A673 (cell line): ENCODE measurements at places on chromosomes 2 and 18. TPM values are rescaled to one million over a fixed set of nuclear protein-coding genes. Genes with fewer than 3 reads are reported as not detected.

Gene SPC25
- 56.3 and 64.3 TPM in 2 replicates for total RNA-seq

DNA sequence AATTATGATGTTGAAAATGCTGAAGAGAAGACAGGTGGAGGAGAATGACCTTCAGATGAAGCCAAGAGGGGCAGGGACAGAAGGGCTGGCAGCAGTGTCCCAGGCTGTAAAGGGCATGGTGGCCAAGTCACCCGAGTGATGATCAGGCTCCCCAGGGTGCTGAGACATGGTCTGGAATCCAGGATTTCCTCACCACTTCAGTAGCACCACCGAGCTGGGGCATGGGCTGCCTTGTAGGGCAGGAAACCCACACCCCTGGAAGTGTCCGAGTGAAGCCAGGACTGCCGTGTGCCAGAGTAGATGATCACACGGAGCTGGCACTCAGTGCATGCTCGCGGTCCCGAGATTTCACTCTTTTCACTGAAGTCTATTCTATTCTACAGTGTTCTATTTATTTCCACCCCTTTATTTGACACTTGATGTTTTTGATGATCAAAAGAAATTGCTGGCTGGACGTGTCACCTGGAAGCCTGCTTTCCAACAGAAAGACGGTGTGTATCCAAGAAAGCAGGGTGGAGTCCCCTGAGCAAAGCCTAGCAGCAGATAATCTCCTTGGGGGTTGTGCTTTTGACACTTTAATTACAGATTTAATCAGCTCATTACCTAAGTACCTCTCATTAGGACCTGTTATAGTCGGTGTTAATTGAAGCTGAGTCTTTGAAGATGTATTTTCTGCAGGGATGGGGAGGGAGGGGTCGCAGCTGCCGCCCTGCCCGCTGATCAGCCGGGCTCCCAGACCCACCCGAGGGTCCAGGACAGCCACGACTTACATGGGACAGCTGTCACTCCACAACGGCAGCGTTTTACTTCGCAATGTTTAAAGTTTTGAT is 92.3 kb downstream of the SEPTIN10 start:
- H3K4me3 ChIP-seq, result no peak overlapping the region
- H3K27ac ChIP-seq, result no peak overlapping the region
- DNase-seq, result no peak
- no peaks in the 10 kb centered on the region for H3K4me1 ChIP-seq

GRCh38 chr2:224557610-224558009 is 27.6 kb downstream of the CUL3 start:
- peaks cover 6% of the 10 kb centered on the region for H3K36me3 ChIP-seq
- no peaks in the 10 kb centered on the region for H3K4me1 ChIP-seq
- no peak for DNase-seq
- H3K27me3 ChIP-seq, result no peaks in the 10 kb centered on the region

GRCh38 chr2:131542438-131543384 is 15.0 kb downstream of the CCDC74A start:
- no peaks in the 10 kb centered on the region for H3K4me1 ChIP-seq
- H3K27me3 ChIP-seq, result peaks cover 10% of the 10 kb centered on the region
- no peak overlapping the region for H3K4me3 ChIP-seq
- no peaks in the 10 kb centered on the region for H3K36me3 ChIP-seq

Gene DTNA
- 18.6 and 20.0 TPM in 2 replicates for total RNA-seq

DNA sequence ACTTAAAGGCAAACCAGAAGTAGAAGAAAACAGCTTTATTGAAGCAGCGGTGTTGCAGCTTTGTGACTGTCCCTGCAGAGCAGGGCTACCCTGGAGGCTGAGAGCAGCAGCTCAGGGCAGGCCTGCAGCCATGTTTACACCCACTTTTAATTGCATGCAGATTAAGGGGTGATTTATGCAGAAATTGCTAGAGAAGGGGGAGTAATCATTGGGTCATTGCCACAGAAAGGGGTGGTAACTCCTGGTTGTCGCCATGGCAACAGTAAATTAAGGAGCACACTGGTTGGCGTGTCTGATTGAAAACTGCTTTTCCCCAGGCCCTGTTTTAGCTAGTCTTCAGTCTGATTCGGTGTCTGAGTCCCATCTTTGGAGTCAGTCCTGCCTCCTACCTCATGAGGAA is 195.4 kb upstream of the HDAC4 start:
- H3K27me3 ChIP-seq, result no peaks in the 10 kb centered on the region
- no peak overlapping the region for H3K27ac ChIP-seq
- no peak overlapping the region for H3K4me3 ChIP-seq
- peak; percentile 9 for DNase-seq

Gene MAL
- total RNA-seq, result not detected in 2 replicates

Gene GKN2
- total RNA-seq, result not detected in 2 replicates

GRCh38 chr2:6813573-6813972 is 52.1 kb downstream of the CMPK2 start:
- H3K27me3 ChIP-seq, result no peaks in the 10 kb centered on the region
- H3K4me1 ChIP-seq, result no peaks in the 10 kb centered on the region
- no peak overlapping the region for H3K27ac ChIP-seq
- no peak for DNase-seq

GRCh38 chr2:58042486-58042970 is 4.1 kb upstream of the VRK2 start:
- no peaks in the 10 kb centered on the region for H3K36me3 ChIP-seq
- no peak overlapping the region for H3K4me3 ChIP-seq
- H3K4me1 ChIP-seq, result peaks cover 7% of the 10 kb centered on the region
- no peaks in the 10 kb centered on the region for H3K27me3 ChIP-seq

Gene EMILIN1
- 31.0 and 46.8 TPM in 2 replicates for total RNA-seq

- peak; percentile 26 for DNase-seq
- H3K36me3 ChIP-seq, result no peaks in the 10 kb centered on the region
- H3K4me1 ChIP-seq, result peaks cover 58% of the 10 kb centered on the region
- H3K4me3 ChIP-seq, result no peak overlapping the region
- peak overlapping the region; percentile 25 for H3K27ac ChIP-seq
Measured at GRCh38 chr2:156339110-156339847, 6.8 kb upstream of the NR4A2 start.

GRCh38 chr2:134683561-134684112 is 35.2 kb downstream of the TMEM163 start:
- no peaks in the 10 kb centered on the region for H3K36me3 ChIP-seq
- no peaks in the 10 kb centered on the region for H3K4me1 ChIP-seq
- no peak overlapping the region for H3K4me3 ChIP-seq
- DNase-seq, result no peak
- no peaks in the 10 kb centered on the region for H3K27me3 ChIP-seq
- no peak overlapping the region for H3K27ac ChIP-seq

Gene GNAL
- total RNA-seq, result 0.06 and 0.15 TPM in 2 replicates

GRCh38 chr18:69981948-69982347 is 34.3 kb upstream of the CD226 start:
- no peak overlapping the region for H3K4me3 ChIP-seq
- H3K27ac ChIP-seq, result no peak overlapping the region
- no peak for DNase-seq
- H3K27me3 ChIP-seq, result no peaks in the 10 kb centered on the region
- no peaks in the 10 kb centered on the region for H3K36me3 ChIP-seq

Gene QPCT
- total RNA-seq, result 2.2 and 4.2 TPM in 2 replicates

Gene MC4R
- total RNA-seq, result not detected in 2 replicates

- no peak for DNase-seq
- no peaks in the 10 kb centered on the region for H3K4me1 ChIP-seq
- no peak overlapping the region for H3K27ac ChIP-seq
- no peaks in the 10 kb centered on the region for H3K27me3 ChIP-seq
- H3K36me3 ChIP-seq, result no peaks in the 10 kb centered on the region
Measured at GRCh38 chr2:128202791-128203190, 111.8 kb downstream of the UGGT1 start.

- H3K36me3 ChIP-seq, result peaks cover 35% of the 10 kb centered on the region
- H3K4me1 ChIP-seq, result no peaks in the 10 kb centered on the region
- H3K27me3 ChIP-seq, result no peaks in the 10 kb centered on the region
- peak; percentile 86 for DNase-seq
Measured at GRCh38 chr18:23515911-23516546, 12.7 kb downstream of the RMC1 start.

GRCh38 chr18:5449858-5450509 is 93.8 kb downstream of the EPB41L3 start:
- H3K4me3 ChIP-seq, result no peak overlapping the region
- no peaks in the 10 kb centered on the region for H3K4me1 ChIP-seq
- DNase-seq, result no peak
- H3K27ac ChIP-seq, result no peak overlapping the region
- H3K36me3 ChIP-seq, result no peaks in the 10 kb centered on the region

DNA sequence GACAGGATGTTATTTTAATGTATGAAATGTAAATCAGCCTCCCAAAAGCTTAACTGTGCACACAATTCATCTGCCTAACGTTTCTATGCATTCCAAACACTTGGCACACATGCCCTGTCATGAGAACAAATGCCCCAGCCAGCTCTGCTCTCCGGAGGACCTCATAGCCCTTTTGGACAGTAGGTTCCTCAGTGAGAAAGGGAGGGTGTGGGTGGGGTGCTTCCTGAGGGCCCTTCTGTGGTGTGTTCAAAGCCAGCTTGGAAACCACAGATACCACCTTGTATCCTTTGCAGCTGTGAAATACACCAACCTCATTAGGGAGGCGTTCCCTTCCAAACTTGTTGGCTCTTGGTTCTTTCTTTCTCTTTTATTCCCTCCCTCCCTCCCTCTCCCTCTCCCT is 102.2 kb upstream of the ASB18 start:
- H3K4me1 ChIP-seq, result no peaks in the 10 kb centered on the region
- no peak overlapping the region for H3K4me3 ChIP-seq
- no peak for DNase-seq
- no peaks in the 10 kb centered on the region for H3K36me3 ChIP-seq

GRCh38 chr2:44480068-44480467 is 118.3 kb downstream of the CAMKMT start:
- no peaks in the 10 kb centered on the region for H3K27me3 ChIP-seq
- H3K4me1 ChIP-seq, result no peaks in the 10 kb centered on the region
- no peaks in the 10 kb centered on the region for H3K36me3 ChIP-seq
- no peak overlapping the region for H3K27ac ChIP-seq

Gene NYAP2
- total RNA-seq, result not detected in 2 replicates

Gene EHD3
- 4.4 and 4.8 TPM in 2 replicates for total RNA-seq

DNA sequence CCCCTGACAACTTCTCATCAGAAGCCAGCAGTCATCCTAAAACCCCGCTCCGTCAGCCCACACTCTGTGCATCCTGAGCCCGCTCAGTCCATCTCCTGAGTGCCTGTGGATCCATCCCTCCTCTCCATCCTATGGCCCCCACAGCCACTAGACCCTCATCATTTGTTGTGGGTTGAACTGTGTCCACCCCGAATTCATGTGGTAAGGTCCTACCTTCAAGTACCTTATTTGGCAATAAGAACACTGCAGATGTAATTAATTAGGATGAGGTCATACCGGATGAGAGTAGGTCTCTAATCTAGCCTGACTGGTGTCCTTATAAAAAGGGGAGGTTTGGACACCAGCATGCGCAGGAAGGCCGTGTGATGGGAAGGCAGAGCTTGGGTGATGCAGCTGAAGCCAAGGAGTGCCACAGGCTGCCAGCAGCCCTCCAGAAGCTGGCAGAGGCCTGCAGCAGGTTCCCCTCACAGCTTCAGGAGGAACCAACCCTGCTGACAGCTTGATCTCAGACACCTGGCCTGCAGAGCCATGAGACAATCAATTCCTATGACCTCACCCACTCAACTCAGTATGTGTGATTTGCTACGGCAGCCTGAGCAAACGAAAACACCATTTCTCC is 192.4 kb downstream of the ZBTB7C start:
- no peak overlapping the region for H3K4me3 ChIP-seq
- no peak for DNase-seq
- no peaks in the 10 kb centered on the region for H3K27me3 ChIP-seq
- no peaks in the 10 kb centered on the region for H3K4me1 ChIP-seq

DNA sequence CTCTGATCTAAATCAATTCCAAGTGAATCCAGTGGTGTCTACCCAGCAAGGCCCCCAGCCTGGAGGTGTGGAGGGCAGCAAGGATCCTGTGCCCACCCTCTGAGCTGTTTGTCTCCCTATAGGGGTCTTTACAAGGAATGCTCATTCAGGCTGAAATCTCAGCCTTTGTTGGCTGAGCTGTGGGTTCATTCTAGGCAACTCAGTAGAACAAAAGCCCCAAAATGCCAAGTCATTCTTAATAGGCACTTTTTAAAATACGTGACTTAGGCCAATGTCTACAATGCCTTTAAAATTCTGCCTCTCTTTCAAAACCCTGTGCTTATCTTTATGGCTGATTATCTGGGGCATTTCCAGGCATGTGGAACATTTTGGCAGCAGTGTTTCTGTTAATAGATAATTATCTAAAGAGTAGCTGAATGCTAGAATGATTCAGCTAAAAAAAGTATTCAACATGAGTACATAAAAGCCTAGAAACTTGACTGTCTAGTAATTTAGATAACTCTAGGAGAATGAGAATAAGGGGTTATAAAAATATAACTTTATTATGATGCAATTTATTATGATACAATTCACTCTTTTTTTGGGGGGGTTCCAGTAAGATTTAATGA is 7.4 kb downstream of the UGT1A6 start:
- peak overlapping the region; percentile 83 for H3K27ac ChIP-seq
- H3K4me3 ChIP-seq, result no peak overlapping the region
- peak; percentile 73 for DNase-seq
- no peaks in the 10 kb centered on the region for H3K27me3 ChIP-seq
- H3K4me1 ChIP-seq, result peaks cover 9% of the 10 kb centered on the region

DNA sequence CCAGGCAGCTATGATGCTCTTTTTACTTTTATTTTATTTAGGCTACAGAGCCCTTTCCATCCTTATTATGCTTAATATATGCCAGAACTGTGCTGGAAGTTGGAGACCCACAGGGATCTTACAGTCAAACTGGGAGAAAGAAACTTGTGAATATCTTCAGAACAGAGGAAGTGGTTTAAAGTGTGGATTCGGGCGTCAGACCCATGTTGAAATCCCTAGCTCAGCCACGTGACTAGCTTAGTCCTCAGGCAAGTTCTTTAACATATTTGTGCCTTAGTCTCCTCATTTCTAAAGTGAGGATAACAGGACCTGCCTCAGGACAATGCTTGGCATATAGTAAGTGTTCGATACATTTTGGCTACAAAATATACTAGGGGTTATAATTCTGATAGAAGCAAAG is 59.1 kb downstream of the MAP3K20 start:
- H3K36me3 ChIP-seq, result no peaks in the 10 kb centered on the region
- H3K4me3 ChIP-seq, result no peak overlapping the region
- DNase-seq, result no peak
- no peaks in the 10 kb centered on the region for H3K27me3 ChIP-seq
- no peak overlapping the region for H3K27ac ChIP-seq

DNA sequence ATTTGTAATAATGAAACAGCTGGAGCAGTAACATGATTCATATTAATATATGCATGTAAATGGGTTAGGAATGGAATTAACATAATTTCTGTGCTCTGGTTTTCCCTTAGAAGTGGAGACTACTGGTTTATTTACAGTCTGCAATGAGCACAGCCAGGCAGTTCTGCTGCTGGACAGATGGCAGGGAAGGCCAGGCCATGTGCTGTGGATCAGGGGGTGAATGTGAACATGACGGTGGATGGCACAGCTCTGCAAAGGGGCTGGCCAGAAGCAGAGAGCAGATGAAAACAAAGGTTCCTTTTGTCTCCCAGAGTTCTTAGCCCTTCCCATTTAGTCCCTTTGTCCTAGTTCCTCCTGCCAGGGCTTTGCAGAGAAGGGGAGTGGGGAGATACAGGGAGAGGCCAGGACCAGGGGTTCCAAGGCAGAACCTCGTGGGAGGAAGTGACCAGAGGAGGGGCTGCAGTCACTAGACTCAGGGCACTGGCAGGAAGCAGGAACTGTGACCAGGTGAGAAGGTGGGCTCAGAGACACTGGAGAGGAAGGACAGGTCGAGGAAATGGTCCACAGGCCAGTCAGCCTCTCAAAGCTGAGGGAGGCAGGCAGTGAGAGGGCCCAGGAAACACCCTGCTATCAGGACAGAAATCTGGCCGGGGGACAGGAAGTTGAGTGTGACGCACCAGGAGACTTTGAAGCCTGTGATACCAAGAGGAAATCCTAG is 112.9 kb upstream of the ATP8B1 start:
- H3K4me3 ChIP-seq, result no peak overlapping the region
- no peak for DNase-seq
- H3K4me1 ChIP-seq, result peaks cover 12% of the 10 kb centered on the region
- H3K36me3 ChIP-seq, result no peaks in the 10 kb centered on the region
- no peaks in the 10 kb centered on the region for H3K27me3 ChIP-seq
